Memory B cell (primary cell): ENCODE measurements at places on chromosomes 2 and 18.

DNA sequence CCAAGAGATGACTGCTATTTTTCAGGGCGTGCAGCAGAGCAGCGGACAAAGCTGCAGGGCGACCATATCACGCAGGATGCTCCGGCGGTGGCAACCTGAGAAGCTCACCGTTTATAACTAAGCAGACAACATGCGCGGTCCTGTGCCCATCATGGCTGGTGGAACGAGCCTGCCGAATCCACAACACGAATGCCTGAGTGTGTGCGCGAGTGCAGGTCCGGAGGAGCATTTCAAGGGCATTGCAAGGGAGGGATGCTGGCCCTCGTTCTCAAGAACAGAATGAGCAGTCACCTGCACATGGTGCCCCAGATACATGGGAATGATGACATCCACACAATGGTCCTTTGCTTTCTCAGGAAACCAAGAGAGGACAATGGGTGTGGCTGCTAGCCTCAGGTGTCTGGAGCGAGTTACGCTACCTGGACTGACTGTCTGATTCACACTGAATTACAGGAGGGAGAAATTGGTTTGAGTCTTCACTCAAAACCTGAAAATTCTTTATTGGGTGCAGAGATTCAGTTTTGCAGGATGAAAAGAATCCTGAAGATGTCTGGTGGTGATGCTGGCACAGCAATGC, 39.8 kb downstream of the TBC1D8 start:
- no peak for DNase-seq

DNA sequence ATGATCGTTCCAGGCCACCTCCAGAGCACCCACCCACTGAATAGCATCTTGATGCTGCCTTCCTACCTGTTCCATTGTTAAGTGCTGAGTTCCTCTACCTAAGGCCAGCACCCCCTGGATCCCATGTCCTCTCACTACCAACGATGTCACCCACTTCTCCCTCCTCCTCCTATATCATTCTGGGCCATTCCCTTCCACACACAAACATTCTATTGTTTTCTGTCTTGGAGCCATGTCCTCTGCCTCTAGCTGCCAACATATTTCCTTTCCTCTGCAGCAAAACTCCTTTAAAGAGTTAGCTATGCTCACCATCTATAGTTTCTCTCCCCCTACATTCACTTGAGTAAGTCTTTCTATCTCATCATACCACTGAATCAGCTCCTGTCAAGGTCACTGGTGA, 64.0 kb upstream of the ACKR3 start:
- no peak for DNase-seq

GRCh38 chr2:208034503-208035140, 9.3 kb upstream of the PLEKHM3 start:
- no peak for DNase-seq

DNA sequence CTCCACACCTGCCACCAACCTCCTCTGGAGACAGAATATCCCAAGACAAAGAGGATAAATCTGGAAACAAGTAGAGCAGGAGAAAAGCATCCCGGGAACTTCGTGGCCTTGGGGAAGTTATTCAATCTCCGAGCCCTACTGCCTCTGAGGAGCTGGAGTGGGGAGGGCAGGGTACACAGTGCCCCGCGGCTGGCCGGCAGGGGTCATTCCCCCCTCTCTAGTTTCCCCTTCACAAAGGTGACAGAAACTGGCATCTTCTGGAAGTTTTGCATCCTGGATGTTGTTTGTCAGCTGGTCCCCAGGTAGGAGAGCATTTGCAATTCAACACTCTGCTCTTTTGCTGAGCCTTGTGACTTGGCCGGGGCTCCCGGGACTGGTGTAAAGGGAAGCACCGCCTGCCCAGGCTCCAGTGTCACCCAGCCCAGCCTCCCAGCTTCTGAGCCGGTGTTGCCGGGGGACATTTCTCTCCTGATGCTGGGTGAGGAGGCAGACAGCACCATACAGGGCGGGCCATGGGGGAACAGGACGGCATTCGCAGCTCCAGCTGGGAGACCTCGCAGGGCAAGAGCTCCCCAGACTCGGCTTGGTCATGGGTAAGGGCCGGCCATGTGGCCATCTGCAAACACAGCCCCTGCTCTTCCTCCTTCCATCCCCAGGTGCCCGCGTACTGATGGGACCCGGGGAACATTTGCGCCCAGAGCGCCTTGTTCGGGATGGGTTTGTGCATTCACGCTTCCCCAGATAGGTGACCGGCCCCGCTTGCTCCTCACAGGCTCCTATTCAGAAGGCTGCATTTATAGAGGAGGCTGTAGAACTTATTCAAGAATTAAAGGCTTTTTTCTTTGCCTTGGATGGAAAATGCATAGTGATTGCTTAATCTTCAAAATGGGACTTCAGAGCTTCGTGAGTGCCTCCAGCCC, 7.4 kb upstream of the NTSR2 start:
- no peak for DNase-seq

GRCh38 chr18:79912409-79912991, 39.0 kb downstream of the SLC66A2 start:
- no peak for DNase-seq

GRCh38 chr2:196073521-196073920, 4.9 kb upstream of the DNAH7 start:
- DNase-seq = no peak

- no peak for DNase-seq
Measured at GRCh38 chr18:57841568-57841967, 38.5 kb upstream of the ATP8B1 start.

GRCh38 chr2:58357521-58357920, 116.4 kb upstream of the FANCL start:
- no peak for DNase-seq

DNA sequence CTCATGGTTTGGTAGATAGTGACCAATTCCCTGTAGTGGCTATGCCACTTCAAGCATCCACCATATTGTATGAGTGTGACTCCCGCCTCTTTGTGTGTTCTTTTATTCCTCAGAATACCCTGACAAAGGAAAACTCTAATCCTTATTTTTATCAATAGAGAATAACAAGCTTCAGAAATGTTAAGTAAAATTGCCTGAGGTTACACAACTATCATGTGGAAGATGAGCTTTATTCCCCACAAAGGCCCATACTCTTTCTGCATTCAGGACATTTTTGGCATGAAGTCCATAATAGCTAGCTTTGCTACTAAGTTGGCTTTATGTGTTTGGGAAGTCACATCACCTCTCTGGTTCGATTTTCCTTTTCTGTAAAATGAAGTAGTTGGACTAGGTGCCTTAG, 276.8 kb downstream of the PIK3C3 start:
- DNase-seq = no peak

- no peak for DNase-seq
Measured at GRCh38 chr2:133802409-133803039, 234.3 kb upstream of the NCKAP5 start.

- DNase-seq = no peak
Measured at GRCh38 chr2:104853534-104854497, at the start of gene POU3F3. Gene POU3F3 (plus strand): TSS chr2:104854115. CDS start chr2:104855511, 1,396 bp downstream.

DNA sequence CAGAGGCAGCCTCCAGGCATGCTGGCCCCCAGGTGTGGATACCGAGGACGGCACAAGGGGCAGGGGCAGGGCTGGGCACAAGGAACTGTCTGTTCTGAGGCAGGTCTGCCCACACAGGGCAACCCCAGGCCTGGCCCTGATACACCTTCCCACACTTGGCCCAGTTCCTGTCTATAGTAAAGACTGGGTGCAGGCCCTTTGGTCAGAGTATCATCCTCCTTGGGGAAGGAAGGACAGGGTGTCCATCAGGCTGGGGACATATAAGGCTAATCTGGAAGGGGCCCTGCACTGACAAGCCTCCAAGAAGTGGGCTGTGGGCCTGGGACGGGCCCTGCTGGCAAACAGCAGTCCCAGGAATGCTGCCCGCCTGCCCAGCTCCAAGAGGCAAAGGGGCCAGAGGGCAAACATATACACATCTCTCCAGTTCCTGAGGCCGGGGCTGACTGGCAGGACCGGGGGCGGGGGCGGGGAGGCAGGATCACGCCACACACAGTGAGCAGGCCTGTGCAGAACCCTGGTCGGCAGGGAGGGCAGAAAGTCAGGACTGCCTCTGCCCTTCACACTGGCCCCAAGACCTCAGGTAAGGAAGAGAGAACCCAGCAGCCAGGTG, 18.9 kb downstream of the SDC1 start:
- DNase-seq = no peak

- no peak for DNase-seq
Measured at GRCh38 chr2:71457123-71457915, 4.0 kb downstream of the DYSF start.

- no peak for DNase-seq
Measured at GRCh38 chr18:7669361-7669760, 102.2 kb downstream of the PTPRM start.

DNA sequence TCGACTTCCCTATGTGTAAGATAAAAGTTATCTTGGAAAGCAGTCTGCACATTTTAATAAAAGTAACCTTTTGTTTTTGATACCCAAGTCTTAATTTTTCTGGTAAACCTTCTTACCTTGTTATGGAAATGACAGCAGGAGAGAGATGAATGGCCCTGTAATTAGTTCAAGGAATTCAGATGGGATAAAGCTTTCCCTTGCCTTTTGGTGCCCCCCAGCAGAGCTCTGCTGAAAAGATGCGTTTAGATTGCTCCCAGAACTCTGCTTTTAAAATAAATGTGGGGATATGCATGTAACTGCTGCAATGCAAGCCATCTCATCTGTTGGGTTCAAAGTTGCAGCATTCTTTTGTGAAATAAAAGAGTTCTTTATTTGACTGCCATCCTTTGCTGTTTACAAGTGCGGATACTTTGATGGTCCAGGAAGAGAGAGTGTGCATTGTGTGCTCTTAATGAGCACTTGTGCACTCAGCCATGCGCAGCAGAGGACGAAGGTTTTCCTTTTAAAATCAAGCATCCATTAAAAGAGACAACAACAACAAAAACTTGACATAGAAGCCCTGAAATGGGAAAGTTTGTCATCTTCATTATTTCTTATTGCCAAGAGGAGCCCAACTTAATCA, 176.7 kb upstream of the ST6GAL2 start:
- DNase-seq = no peak

DNA sequence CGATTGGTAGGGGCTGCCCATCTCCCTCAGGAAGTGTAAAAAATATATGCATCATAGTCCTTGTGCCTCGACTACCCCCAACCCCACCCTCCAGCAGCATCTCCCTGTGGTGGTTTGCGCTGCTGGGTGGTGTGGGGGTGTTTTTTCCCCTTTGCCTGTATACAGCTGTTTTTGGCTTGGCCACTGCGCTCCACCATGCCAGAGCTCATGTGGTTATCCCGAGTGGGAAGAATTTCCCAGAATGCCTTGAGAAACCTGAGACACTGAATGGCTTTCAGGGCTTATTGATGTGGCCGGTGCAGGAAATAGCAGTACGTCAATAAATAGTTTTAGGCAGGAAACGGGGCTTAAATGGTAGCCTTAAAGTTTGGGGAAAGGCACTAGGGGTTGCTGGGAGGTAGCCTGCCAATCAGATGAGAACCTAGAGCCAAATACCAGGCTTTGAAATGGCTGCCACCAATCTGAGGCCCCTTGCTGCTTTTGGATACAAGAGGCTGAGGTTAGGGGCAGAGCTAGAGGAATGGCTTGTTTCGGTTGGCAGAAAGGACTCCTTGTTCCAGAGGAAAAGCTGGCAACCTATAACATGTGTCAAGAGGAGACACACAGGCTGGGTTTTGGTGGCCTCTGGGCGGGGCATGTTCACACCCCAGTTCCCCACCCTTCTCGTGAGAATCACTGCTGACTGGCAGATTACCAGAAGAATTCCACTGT, 144.1 kb downstream of the SMAD7 start:
- no peak for DNase-seq

DNA sequence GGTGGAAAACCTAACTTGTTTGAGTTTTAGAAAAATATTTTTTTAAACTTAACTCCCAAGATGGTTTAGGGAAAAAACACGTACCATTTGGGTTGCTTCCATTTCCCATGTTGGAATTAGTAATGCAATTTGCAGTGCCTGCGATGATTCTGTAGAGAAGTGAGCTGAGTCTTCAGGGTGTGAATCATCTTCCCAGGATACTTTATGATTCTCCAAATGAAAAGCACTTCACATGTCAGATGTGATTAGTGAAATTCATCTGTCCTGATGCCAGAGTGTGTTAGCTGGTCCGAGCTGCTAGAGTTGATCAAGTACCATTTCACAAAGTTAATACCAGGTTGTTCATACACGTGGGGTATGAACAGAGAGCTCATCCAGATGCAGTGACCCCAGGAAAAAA, 59.1 kb downstream of the ACOXL start:
- DNase-seq = no peak

DNA sequence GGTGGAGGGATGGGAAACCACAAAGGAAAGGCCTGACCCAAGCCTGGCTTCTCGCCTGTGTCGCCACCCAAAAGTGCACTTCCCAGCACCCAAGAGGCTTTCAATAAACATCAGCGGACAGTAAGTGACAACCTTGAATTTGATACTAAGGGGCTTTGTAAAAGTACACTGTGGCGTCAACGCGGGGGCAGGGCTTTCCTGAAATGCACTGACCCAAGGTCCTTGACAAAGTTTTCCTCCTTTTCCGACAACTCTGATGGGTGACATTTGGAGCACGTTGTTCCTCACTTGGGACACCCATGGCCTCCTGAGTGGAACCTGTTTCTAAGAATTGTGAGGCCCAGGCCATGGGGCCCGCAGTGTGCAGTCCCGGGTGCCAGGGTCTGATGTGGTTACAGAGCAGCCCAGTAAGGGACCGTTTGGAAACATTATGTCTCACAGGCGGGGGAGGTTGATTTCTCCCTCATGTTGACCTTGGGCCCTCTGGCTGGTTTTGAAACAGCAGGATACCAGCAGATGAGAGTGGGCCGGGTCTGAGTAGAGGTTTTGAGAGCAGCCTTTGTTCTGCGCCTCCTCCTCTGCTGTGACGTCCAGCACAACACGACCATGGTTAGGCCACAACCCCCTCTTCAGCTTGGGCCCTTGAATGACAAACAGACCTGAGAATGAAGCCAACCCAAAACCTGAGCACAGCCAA, 2.8 kb upstream of the ZBTB14 start:
- no peak for DNase-seq

- peak; percentile 14 for DNase-seq
Measured at GRCh38 chr2:182666674-182667314, 49.3 kb upstream of the DNAJC10 start.

- no peak for DNase-seq
Measured at GRCh38 chr18:36327352-36328316, 30.1 kb downstream of the FHOD3 start.

GRCh38 chr2:3297523-3297922, 80.1 kb downstream of the EIPR1 start:
- no peak for DNase-seq

- DNase-seq = no peak
Measured at GRCh38 chr2:28616396-28616999, 120.6 kb downstream of the PLB1 start.

DNA sequence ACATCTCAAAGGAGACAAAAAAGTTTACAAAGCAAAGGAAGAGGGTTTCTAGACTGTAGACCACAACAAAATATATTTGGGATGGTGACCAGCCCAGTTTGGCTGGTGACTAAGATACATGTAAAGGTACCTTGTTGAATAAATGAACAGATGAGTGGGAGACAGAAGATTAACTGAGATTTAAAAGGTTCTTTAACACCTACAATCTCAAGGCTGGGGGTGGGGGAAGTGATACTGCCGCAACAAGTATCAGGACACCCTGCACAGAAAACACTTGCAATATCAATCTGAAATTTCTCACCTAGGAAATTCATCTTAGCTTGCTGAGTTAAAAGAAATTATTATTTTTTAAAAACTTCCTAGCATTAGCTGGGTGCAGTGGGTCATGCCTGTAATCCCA, 8.3 kb downstream of the RNF149 start:
- DNase-seq = no peak
